ENCODE measurements at places on chromosomes 1 and 21.

GRCh38 chr1:31418626-31419323 is 5.8 kb downstream of the SERINC2 start:
- DNase-seq, result no peak

DNA sequence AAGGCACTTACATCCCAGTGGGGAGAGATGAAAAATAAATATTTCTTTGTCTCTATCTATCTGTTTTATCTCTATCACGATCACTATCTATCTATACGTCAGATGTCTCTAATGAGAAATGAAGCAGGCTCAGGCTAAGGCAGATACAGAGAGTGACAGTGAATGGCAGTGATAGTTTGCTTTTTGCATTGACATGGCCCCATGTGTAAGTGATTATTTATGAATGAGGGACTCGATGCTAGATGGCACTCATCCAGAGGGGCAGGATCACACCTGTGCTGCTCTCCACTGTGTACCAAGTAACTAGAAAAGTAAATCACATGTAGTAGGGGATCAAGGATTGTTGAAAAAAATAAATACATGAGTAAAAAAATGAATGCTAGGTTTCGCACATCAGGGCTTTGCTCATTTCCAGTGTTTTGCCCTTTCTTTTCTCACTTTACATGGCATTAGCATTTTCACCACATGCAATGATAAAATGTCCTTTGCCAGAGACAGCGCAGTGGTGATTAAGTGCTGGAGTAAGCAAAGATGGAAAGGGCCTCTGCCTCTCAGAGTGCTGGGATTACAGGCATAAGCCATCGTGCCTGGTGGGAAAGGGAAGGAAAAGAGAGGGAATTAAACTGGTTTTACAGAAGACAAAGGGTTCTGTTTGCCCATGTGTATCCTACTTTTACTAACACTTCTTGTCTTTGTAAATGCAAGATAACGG is 16.5 kb downstream of the TBX19 start:
- DNase-seq, result no peak

- DNase-seq, result no peak
Measured at GRCh38 chr21:38683222-38683621, 122.5 kb upstream of the ETS2 start.

DNA sequence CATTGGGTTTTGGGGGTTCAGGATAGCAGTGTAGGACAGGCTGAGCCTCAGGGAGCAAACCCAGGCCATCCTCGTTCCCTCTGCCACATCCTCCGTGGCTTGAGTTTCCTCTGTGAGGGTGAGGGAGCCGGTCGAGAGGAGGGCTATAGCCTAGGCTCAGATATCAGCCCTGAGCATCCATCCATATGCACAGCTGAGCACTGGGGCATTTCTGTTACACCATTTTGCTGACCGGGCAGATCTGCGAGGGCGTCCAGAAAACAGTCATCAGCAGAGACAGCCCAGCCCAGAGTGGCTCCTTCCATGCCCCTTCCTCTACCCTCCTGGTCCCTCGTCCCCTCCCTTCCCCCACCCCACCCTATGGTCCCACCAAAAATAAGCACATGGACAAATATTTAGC is 53.5 kb downstream of the PTPRF start:
- no peak for DNase-seq

DNA sequence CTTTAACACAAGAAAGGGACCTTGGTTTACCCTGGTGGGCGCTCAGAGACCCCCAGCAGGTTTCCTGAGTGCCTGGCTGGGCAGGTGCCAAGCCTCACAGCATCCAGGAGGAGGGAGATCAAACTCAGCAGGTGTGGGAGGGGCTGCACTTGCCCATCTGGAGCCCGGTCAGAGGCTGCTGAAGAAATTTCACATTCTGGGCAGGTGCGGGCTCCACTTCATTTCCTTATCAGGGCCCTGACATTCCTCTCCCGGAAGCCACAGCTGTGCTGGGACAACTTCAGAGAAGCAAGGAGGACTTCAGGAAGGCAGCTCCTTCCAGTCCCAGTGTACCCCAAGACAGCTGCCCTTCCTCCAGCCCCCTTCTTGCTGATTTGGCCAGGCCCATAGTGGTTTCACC is 82.9 kb downstream of the ITPKB start:
- DNase-seq, result no peak

Data from WERI-Rb-1 (cell line).